ENCODE measurements at places on chromosomes 2 and 18.
A peak's percentile ranks its signal among the peaks of the same experiment; 100 is the strongest.

DNA sequence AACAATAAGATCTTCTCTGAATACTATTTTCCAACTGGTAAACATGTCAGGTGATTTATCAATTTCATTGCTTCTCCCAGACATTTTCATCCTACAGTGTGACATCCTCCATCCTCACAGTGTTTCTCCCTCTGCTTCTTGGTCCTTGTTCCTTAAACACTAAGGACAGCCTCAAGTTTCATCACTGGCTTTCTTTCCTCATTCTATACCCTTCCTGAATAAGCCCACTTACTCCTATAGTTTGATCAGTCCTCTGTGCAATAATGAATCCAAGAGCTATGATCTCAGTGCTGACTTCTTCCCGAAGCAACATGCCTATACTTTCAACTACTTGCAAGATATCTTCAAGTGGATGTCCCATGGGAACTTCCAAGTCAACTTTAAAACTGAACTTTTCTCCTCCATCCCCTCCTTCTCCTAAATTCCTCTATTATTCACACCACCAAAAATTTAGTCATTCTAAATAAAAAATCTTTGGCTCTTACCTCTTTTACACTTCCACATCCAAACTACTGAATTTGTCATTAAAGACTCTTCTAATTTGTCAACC is 87.6 kb downstream of the FAM228A start:
- DNase-seq, result no peak

- DNase-seq, result no peak
Observed at GRCh38 chr2:150339282-150339681, 148.2 kb downstream of the RND3 start.

DNA sequence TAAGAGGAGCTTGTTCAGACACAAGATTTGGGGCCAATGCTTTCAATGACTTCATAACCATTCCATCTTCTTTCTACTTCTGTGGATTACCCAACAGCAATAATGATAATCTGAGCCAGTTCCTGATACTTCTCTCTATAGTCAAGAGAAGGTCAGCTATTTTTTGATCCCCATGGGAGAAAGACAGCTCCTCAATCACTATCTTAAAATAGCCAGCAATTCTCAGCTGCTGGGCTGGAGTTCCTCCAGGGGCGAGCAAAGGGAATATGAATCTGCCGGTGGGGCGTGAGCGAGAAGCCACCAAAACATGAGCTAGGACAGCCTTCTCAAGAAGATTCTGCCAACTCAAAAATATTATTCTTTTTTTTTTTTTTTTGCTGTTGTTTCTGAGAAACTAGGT is at the start of gene TMEM182:
Gene TMEM182, plus strand, starts transcription at position 269 of the 400 bp plus-strand sequence. CDS start 187 bp downstream, outside the sequence.
- DNase-seq, result no peak

GRCh38 chr2:104812286-104812685 is 41.6 kb upstream of the POU3F3 start:
- no peak for DNase-seq

GRCh38 chr2:145256551-145256950 is 736.6 kb upstream of the ZEB2 start:
- DNase-seq, result no peak

GRCh38 chr2:3107567-3107966 is 270.1 kb downstream of the EIPR1 start:
- no peak for DNase-seq

- no peak for DNase-seq
Observed at GRCh38 chr2:43944915-43945314, 50.9 kb downstream of the LRPPRC start.

GRCh38 chr2:214543386-214543955 is 132.6 kb downstream of the VWC2L start:
- peak; percentile 5 for DNase-seq

DNA sequence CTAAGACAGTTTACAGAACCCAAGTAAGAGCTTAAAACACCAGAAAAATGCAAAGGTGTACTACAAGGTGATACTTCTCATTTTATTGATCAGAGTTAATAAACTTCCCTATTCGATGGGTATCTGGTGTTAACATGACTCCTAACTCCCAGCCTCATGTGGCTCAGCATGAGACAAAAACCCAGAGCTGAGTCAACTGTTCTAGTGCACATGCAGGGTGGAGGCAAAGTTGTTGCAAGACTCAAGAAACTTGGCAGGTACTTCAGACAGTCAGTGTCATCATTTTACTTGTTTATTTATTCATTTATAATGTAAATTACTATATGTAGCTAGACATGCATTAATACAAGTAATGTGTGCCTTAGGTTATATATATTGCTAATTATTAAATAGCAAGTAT is 216.6 kb upstream of the DSEL start:
- peak; percentile 90 for DNase-seq

GRCh38 chr2:241843321-241844065 is 15.2 kb downstream of the PDCD1 start:
- DNase-seq, result no peak

DNA sequence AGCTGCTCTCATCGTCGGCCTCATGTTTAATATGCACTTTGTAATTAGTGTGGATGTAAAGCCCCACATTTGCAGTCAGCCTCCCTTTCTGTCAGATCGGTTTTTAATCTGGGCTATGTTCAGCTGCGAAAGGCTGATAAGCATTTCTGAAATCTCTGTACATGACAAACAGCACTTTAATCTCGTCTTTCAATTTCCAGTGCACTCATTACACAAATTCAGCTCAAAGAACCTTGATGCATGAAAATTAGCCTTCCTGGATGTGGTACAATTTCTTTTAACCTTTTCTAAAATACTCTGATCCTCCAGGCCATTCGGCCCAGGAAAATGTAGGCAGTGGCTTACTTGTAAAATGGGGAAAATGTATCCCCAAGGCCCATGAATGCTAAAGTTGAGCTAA is 265.1 kb downstream of the RND3 start:
- DNase-seq, result no peak

- DNase-seq, result peak; percentile 68
Observed at GRCh38 chr2:25851740-25852503, 26.4 kb downstream of the ASXL2 start.

DNA sequence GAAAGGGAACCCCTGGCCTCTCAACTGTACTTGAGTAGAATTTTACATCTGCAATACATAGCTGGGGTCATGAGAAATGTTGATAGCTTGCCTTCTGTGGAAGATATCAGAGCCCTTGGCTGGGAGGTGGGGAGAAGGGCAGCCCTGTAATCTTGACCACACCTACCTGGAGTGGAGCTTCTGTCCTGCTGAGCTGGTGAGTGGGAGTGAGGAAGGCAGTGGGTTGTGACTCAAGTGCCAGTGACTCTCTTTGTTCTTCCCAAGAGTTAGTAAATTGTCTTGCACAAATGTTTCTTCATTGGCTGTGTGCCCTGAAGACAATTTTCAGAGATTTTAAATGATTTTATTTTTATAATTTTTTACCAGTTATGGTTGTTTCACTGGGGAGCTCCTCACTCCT is 277.3 kb downstream of the MBD5 start:
- DNase-seq, result peak; percentile 31

GRCh38 chr2:219274361-219274921 is 4.7 kb upstream of the DNAJB2 start:
- DNase-seq, result peak; percentile 74

DNA sequence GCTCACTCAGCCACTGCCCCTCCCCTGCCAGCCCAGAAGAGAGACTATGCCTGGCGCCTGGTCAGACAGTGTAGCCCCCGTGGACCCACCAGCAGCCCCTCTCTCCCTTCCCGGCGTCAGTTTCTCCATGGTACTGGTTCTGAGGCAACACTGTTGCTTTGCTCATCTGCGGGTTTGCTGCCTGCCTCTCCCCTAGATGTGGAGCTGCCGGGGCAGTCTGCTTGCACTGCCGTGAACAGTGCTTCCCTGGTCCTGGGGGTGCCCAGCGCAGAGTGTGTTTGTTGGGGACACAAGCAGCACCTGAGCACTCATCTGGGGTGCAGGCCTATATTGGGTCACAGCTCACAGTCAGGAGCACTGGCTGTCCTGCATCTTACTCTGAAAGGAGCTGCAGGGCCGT is 309.9 kb downstream of the NDUFA10 start:
- no peak for DNase-seq

- DNase-seq, result no peak
Observed at GRCh38 chr18:80238651-80239260, 8.6 kb downstream of the PARD6G start.

- DNase-seq, result peak; percentile 98
Observed at GRCh38 chr2:170525566-170525900, 189.6 kb upstream of the SP5 start.

DNA sequence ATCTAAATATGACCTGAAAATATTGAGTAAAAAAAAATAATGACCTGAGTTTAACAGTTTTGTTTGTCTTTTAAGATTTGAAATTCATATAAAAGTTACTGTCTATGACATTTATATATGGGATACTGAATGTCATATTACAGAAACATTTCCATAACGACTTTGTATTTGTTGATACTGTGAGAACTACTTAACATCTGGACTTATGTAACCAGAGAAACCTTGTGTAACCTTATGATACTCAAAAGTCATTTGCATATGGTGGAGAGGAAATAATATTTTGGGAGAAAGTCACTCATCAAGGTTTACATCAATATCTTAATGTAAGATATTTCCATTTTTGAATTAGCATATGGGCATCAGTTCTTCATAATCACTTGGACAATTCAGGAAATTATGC is 12.6 kb downstream of the MFSD6 start:
- peak; percentile 12 for DNase-seq

DNA sequence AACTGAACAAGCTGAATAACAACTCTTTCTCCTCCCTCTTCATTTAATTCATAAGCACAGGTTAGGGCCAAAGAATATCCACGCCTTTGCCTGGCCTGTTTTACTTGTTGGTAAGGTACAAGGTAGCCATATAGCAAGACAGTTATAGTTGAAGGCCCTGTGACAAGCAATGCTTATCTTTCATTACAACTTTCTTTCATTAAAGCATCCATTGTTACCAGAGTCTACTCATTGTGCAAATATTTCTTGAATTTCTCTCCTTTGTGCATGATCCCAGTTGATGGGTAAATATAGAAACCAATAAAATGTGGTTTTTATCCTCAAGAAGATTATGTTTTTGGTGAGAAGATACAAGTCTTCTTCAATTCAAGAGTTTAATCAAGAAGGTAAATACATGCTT is 140.2 kb downstream of the UBE2E3 start:
- DNase-seq, result peak; percentile 19

GRCh38 chr18:52353589-52353988 is 13.6 kb downstream of the DCC start:
- no peak for DNase-seq

GRCh38 chr18:31566576-31567306 is 24.9 kb upstream of the TTR start:
- DNase-seq, result no peak

DNA sequence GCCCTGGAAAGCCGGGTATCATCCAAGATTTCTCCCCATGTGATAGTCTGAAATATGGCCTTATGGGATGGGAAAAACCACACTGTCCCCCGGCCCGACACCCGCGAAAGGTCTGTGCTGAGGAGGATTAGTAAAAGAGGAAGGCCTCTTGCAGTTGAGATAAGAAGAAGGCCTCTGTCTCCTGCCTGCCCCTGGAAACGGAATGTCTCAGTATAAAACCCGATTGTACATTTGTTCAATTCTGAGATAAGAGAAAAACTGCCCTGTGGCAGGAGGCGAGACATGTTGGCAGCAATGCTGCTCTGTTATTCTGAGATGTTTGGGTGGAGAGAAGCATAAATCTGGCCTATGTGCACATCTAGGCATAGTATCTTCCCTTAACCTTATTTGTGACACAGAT is 26.8 kb downstream of the RUFY4 start:
- no peak for DNase-seq

DNA sequence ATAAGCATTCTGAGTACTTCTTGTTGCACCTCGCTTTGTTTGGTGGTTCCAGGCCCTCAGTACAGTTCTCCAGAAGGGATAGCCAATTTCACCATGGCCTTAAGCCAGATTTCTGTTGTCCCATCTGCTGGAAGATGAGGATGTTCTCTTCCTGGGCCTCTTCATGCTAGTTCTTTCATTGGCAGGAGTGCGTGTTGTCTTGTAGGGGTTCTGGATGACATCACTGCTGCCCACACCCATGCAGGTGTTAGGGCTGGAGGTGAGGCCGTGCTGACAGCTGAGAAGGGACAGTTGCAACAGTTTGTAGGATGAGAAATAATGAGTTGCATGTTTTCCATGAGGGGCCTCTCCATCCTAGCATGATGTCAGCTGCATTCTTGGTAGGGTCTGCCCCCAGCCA is 142.9 kb downstream of the LDLRAD4 start:
- DNase-seq, result no peak

- no peak for DNase-seq
Observed at GRCh38 chr2:102397209-102397608, 25.8 kb upstream of the IL18RAP start.

GRCh38 chr2:38739524-38739923 is 11.6 kb downstream of the SRSF7 start:
- no peak for DNase-seq

DNA sequence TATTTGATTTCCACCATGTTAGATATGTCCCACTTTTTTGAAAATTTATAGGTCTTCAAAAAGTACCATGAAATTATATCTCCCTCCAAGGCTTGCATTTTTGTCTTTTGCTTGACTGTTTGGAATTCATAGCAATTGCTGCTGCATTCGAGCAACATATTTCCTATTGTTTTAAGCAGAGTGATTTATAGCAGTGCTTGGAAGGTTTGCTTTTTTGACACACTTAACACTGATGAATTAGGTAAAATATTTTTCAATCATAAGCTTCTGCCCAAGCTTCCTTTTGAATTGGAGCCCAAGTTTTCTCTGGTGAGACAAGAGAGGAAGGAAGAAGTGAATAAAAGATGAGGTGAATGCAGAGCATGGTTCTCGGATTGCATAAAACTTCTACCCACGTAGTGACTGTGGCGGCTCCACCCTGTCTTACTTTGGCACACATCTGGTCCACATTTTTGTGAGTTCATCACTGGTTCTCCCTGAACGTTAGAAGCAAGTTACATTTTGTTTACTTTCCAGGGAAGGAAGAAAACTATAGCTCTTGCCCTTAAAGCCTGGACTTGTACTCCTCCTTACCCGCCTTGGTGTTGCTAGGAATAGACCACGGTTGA is 667.0 kb downstream of the TSN start:
- no peak for DNase-seq

GRCh38 chr2:137910641-137911040 is 53.6 kb upstream of the HNMT start:
- peak; percentile 45 for DNase-seq

DNA sequence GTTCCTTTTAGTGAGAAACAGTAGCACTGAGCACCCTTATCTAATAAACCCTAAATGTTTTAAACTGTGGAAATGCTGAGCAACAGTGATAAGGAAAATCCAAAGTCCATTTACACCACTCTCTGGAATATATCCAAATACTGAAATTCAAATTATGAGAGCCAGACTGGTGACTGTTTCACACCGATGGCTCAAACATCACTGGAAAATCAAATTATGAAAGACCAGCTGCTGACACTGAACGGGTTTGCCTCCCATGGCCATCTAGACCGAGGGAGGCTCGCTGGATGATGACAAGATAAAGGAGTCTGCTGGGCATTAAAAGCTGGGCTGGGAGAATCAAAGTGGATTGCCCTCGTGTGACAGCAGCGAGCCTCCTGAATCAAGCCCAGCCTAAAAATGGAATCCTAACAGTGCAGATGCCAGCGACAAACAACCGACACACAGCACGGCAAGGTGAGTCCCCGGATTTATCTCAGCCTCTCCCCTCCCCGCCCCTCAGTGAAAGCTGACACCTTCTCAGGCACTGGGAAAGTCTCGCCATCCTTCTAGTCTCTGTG is 30.3 kb downstream of the SERPINE2 start:
- no peak for DNase-seq

GRCh38 chr18:10450986-10451385 is 3.4 kb upstream of the APCDD1 start:
- DNase-seq, result no peak

All from foreskin fibroblast (primary cell).